ENCODE measurements at places on chromosomes 6 and 20.
A peak's percentile ranks its signal among the peaks of the same experiment; 100 is the strongest.

DNA sequence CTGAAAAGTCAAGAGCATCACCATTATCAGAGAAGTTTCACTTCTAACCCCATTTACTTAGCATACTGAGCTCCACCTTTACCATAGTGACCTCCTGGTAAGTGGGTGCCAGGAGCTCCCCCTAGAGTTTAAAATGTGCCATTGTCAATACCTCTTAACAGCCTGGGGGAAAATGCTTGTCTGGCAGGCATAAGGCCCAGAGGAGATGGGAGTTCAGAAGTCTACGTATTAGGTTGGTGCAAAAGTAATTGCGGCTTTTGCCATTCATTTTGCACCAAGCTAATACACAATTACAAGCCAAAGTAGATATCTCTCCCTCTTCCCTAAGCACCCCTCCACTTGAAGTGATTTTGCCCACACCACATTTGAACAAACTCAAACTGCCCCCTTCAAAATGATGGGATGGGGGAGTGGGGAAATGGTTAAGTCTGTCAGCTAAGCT, 919.0 kb downstream of the KIF16B start:
- DNase-seq = peak; percentile 37

DNA sequence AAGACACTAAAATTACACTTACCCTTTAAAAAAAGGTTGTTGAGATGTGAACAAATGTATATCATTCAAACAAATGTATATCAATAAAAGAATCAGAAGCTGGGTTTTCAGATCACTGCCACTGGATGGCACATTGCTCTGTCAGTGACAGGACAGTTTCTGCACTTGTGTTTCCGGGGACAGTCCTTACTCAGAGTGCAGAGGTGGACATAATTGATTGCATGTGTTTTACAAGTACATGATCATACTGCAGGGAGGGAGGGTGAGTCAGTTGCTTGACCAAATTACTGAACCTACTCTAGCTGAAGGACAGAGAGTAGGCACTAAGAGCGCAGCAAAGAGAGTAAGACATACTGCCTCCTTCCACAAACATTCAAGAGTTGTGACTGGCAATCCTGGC, 302.3 kb downstream of the TENT5A start:
- DNase-seq = no peak

- DNase-seq = no peak
Measured at GRCh38 chr6:43927532-43928210, 157.7 kb downstream of the VEGFA start.

DNA sequence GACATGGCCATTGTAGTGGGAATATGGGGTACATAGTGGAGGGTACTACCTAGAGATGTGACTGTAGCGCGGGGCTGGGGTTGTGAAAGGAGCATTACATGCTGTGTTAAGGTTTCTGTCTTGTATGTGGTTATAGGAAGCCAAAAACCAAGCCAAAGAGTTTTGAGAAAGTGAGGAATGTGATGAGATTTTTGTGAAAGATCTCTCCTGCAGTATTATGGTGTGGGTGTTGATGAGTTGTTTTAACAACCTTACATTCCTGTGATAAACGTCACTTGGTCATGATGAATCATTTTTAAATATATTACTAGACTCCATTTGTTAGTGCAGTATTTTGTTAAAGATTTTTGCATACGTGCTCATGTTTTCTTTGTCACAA, 48.9 kb downstream of the ZFAND3 start:
- no peak for DNase-seq

- DNase-seq = no peak
Measured at GRCh38 chr6:37851997-37852524, 32.5 kb downstream of the ZFAND3 start.

DNA sequence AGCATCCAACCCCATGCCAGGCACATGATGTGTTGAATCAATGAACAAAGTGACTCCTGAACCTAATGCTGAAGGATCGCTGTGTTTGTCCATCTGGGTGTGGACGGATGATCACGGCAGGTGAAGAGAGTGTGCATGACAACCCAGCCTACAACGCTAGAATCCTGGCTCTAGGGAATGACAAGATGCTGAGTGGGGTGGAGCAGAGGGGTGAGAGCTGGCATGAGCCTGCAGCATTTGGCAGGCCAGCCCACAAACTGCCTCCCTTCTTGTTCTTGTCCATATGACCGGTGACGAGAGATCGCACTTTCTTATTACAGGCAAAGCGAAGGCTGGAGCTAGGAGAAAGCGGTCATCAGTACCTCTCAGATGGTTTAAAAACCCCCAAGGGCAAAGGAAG, 54.7 kb upstream of the CDKAL1 start:
- DNase-seq = no peak

DNA sequence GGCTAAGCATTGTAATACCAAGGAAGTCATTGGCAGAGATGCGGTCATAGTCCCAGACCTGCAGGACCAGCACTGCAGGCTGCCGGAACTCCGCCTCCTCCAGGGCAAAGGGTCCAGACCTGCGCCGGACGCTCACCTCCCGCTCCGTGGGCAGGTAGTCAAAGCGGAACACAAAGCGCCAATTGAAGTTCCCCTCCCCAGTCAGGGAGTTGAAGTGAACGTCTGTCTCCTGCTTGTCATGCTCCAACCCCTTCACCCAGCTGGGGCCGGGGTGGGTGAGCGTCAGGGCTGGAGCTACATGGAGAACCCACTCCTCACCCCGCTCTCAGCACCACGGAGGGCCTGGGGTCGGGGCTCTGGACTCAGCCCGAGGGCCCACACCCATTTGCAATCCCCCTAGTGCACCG, 18.2 kb downstream of the ERGIC3 start:
- no peak for DNase-seq

DNA sequence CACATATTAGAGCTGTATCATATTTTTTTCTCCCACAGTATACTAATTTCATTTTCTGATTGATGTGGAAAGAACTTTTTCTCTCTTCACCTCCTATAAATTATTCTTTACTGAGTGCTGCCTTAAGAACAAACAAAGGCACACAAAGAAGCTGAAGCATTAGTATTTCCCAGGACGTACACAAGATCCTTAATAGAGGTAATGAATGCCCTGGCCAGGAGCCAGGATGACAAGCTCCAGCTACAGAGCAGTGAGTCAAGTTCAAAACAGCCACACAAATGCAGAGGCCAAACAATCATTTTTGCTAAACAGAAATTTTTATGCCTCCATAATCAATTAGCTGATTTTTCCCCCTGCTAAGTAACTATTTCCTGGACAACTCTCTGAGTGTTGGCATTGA, 639.6 kb downstream of the EPHA7 start:
- DNase-seq = peak; percentile 88

- no peak for DNase-seq
Measured at GRCh38 chr6:34722451-34722850, 25.9 kb upstream of the ILRUN start.

- DNase-seq = no peak
Measured at GRCh38 chr20:62020935-62021701, 44.6 kb downstream of the TAF4 start.

- peak; percentile 20 for DNase-seq
Measured at GRCh38 chr6:74091136-74091793, 395.3 kb downstream of the CD109 start.

DNA sequence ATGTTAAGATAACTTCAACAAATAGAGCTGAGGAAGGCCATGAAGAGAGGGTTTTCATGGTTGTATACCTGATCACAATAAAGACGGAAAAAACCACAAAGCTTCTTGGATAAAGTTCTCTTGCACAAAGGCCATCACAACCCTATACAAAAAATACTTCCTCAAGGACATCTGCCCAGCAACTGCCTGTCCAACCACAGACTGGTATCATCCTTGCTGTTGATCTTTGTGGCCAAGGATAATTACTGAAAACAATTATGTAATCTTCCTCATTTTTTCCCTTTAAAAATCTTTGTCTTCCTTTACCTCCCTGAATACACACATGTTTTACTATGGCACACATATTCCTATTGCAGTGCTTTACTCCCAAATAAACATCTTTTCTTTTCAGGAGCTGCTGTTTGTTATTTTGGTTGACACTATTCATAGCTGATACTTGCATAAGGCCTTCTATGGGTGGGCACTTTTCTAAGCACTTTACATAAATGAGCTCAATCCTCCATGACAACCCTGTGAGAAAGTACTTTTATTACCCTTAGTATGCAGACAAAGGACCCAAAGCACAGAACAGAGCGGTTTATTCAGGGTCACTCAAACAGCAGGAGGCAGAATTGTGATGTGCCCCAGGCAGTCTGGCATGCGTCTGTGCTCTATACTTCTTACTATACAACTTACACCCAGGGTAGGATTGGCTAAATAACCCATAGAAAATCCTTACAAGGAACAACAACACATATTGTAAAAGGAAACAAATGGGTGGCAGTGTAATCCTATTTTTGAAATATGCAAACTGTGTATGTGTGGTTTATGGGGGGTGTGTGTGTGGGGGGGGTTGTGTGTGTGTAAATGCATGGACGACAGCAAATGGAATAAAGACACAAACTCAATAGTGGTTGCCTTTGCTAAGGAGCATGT, 35.1 kb downstream of the SNRNP48 start:
- DNase-seq = no peak

- DNase-seq = no peak
Measured at GRCh38 chr20:45105317-45105716, 4.4 kb upstream of the KCNS1 start.

- no peak for DNase-seq
Measured at GRCh38 chr20:51698252-51698651, 69.9 kb downstream of the ATP9A start.

DNA sequence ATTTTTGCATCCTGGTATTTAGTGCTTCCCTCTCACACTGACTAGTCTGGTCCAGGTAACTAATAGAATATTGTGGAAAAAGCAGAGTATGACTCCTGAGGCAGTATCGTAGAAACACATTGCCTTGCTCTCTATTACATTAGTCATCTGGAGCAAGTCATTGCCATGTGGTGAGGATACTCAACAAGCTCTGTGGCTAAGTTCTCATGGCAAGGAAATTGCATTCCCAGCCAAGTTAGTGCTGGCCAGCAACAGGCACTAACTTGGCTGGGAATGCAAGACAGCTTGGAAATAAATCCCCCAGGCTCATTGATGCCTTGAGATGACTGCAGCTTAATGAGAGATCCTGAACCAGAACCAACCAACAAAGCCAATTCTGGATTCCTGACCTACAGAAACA, 39.7 kb upstream of the HTR1B start:
- no peak for DNase-seq

- no peak for DNase-seq
Measured at GRCh38 chr6:169489563-169490245, 212.1 kb downstream of the WDR27 start.

Data from NCI-H774 (cell line).